ENCODE measurements at places on chromosomes 1 and 21. TPM values are rescaled to one million over a fixed set of nuclear protein-coding genes. Genes with fewer than 3 reads are reported as not detected.

The HTR6 gene
- not detected for total RNA-seq

The SLC26A9 gene
- total RNA-seq: not detected

The S100A8 gene
- total RNA-seq: not detected

The SDC3 gene
- 0.30 TPM for total RNA-seq

The TMEM59 gene
- 89.4 TPM for total RNA-seq

The ODR4 gene
- 15.9 TPM for total RNA-seq

The TM2D1 gene
- total RNA-seq: 25.6 TPM

The ACKR1 gene
- total RNA-seq: not detected

The ATAD3B gene
- 77.4 TPM for total RNA-seq

The GBP3 gene
- 9.7 TPM for total RNA-seq

The ILDR2 gene
- 5.7 TPM for total RNA-seq
